ENCODE measurements at places on chromosomes 12 and 14.

GRCh38 chr12:116508145-116509121 lies 50.7 kb upstream of the MAP1LC3B2 start:
- DNase-seq, result no peak

DNA sequence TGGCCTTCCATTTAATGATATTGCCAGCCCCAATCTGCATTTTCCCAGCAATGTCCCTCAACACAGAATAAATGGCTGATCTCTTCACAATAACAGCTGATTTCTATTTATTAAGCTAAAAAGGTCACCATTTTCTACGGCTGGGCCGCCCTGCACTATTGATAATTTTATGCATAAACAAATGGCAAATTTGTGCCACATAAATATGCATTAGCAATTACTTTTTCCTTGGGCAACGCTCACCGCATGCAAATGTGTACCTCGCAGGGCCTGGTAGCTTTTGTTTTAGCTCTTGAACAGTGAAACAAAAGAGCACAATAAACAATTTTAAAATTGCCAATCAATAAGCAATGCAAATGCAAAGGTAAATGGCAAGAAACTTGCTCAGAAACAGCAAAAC lies 331.9 kb upstream of the SOX5 start:
- DNase-seq, result no peak

DNA sequence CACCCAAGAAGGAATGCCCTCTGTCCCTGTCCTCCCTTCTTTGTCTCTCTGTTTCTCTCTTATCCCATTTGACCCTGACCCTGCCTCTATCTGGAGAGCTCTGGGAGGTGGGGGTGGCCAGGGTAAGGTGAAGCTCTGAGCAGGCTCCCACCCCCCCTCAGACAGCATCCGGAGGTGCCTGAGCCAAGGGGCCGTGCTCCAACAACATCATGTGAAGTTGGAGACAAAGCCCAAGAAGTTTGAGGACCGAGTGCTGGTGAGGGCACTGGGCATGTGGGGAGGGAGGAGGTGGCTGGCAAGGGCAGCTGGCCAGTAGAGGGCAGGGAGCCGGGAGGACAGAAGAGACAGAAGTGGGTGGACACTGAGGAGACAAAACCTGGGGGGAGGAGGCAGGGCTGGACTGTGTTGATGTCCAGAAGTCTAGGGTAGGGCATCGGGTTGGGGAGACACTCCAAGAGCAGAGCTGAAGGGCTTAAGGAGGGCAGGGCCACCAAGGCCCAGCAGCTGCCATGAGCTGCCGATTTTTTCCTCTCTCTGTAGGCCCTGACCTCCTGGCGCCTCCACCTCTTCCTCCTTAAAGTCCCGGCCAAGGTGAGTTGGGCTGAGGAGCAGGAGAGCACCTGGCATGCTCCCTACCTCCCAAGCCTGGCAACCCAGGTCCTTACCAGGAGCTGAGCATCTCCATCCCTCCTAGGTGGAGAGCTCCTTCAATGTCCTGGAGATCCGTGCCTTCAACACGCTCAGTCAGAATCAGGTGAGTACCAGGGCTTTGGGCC lies 1.9 kb downstream of the CARMIL3 start:
- DNase-seq, result no peak

DNA sequence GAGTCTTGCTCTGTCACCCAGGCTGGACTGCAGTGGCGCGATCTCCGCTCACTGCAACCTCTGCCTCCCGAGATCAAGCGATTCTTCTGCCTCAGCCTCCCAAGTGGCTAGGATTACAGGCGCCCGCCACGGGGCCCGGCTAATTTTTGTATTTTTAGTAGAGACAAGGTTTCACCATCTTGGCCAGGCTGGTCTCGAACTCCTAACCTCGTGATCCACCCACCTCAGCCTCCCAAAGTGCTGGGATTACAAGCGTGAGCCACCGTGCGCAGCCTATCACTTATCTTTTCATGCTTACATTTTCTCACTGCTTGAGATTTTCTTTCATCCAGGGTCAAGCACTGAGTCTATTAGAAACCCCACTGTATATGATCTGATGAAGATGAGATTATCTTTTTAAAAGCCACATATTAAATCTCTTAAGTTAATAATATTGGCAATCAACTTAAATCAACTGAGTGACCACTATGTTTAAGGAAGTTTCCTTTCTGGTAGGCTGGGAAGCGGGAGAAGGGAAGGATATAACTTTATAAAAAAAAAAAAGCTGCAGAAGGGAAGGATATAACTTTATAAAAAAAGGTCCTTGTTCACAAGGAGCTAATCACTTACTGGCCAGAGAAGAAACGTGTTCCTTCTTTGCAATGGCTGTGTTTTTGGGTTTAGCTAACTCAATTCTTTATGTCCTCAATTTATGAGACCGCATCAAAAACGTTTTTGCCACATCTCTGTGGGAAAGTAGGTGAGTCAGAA lies 1.3 kb upstream of the MDM2 start:
- no peak for DNase-seq

GRCh38 chr14:93892923-93893558 lies 34.1 kb upstream of the FAM181A start:
- peak; percentile 76 for DNase-seq

DNA sequence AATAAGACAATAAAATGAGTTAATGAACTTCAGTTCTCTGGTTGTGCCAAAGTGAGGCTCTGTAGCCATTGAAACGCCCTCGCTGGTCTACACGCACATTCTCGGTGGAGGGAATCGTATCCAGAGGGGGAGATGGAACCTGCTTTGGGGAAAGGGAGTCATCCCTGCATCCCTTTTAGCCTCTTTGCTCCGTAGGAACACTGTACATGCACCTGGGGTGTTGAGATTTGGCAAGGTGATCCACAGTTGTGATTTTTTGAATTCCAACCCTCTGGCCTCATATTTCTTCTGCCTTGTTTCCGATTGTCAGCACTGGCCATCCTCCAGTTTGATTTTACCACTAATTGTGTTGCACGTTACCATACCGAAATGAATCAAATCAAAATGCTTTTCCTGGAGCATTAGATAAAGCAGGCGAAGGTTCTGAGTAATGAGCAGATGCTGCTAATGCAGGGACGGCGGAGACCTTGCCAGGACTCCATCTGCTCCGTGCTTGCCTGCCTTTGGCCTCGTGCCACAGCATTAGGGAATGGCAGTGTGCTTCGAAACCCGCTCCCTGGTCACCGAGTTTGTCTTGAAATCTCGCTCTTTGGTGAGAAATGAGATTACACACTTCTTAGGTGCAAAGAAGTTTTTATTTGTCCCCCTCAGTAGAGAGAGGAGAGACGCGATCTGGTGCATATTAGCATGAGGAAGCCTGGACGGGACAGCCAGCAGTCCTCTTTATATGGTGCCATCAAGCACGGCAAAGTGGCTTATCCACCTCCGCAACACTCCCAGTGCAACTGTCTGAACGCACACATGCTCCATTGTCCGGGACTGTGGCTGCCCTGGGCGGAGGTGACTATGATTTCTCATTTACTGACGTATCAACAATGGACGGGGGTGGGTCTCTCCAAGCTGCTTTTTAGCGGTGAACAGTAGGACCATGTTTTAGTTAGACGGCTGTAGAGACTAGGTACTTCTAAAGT lies 59.1 kb downstream of the FBXW8 start:
- no peak for DNase-seq

DNA sequence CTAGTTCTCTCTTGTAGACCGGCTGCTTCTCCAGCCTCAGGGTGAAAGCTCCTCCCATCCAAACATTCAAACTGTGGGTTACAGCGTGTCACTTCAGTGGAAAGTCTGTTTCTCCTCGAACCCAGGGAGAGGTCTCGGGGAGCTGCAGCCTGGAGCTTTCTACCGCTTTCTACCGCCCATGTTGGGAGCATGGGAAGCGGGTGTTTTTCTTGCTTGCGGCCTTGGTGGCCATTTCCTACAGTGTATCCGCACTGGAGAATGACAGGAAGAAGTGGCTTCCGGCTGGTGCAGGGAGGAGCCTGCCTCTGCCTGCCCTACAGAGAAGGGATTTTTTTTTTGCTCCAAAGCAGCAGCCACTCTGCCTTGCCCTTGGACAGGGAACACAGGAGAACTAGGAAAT lies 21.2 kb downstream of the ZFP36L1 start:
- DNase-seq, result no peak

DNA sequence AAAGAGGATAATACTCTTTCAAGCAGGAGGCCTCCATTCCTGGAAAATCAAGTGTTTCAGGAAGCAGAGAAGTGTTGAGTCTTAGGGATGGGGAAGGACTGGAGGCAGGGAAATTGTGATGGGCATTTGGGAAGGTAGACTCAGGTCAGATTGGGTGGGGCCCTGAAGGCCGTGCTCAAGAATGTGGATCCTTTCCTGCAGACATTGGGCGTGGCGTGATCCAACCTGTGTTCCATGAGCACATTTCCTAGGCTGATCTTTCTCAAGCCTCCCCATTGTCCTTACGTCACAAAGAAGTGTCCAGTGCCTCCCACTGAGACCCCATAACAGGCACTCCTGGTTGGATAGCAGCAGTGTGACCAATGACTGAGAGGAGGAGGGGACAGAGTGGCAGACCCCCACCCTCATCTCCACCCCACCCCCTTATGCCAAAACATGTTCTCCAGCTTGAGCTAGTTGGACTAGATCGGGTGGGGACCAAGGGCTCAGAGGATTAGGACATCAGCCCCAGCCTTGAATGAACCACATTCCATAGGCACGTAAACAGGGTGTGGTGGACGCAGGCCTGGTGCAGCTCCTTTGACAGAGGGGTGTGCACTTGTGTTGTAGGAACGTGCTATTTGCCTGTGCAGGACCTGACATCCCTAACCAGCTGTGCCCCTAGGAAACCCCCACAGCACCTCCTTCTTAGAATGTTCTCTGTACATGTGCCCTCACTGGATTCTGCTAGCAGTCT lies 76.8 kb downstream of the TTC9 start:
- DNase-seq, result no peak

GRCh38 chr14:86756521-86757190 lies 1226.7 kb downstream of the FLRT2 start:
- no peak for DNase-seq

DNA sequence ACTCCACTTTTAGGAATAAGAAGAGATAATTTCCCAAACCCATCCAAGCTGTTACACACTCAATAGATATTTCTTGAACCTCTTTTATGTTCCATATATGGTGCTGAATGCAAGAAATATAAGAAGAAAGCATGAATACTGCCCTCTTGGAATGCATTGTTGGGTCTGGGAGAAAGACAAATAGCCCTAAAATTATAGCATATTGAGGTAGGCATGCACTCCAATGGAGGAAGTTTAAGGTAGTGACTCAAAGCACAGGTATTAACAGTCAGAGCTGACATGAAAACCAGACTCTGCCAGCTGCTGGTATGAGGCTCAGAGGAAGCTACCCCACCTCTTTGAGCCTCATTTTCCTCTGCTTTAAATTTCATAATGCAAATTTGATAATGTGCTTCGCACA lies 261.3 kb upstream of the NOS1 start:
- no peak for DNase-seq

All from stimulated activated CD8-positive, alpha-beta memory T cell treated with anti-CD3 and anti-CD28 coated beads, Interleukin-15, amount 100 ng/mL, for 24 hours (primary cell).